ENCODE measurements at places on chromosomes 2 and 18.

GRCh38 chr18:43422518-43422917, 145.2 kb upstream of the SYT4 start:
- DNase-seq: peak; percentile 55

DNA sequence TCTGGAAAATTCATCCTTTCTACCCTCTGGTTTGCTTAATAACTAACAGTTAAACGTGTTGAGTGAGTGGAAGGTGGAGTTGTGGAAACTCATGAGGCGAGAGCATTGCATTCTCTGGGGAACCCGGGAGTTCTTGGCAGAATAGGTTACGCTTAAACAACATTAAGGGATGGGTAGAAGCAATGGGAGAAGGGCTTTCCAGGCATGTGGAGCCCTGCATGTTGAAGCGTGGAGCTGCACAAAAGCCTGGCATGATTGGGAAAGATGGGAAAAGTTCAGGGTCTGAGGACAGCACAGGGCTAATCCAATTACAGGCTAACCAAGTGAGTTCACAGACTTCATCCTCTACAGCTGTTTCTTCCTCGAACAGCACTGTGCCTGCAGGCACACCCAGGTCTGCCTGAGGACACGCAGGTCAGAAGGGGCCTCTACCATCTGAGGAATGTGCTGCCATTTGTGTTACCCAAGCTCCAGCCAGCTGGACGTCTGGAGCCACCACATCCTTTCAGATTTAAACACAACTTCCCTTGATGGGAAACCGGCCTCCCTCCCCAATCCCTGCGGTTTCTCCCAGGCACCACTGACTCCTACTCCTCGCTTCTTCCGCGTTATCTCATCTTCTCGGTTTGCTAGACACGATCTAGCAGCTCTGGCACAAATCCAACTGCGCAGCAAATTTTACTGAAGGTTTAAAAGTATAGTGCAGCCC, 164.2 kb downstream of the ANTXR1 start:
- no peak for DNase-seq

GRCh38 chr2:38765149-38765548, 12.9 kb upstream of the GEMIN6 start:
- no peak for DNase-seq

GRCh38 chr2:2926009-2926857, 451.4 kb downstream of the EIPR1 start:
- DNase-seq: no peak

DNA sequence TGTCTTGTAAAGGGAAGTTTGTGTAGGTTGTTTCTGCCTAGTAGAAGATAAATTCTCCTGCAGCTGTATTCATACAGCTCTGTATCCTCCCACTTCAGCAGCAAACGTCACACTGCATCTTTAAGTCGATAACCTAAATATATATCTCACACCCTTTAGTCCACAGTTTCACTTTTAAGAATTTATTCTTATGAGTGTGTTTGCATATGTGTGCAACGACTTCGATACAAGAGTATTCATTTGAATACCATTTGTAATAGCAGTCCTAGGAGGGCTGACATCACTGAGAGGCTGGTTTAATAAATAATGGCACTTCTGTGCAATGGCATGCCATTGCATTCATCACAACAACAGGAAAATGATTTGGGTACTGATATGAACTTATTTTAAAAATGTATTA, 63.8 kb upstream of the MSH6 start:
- no peak for DNase-seq

DNA sequence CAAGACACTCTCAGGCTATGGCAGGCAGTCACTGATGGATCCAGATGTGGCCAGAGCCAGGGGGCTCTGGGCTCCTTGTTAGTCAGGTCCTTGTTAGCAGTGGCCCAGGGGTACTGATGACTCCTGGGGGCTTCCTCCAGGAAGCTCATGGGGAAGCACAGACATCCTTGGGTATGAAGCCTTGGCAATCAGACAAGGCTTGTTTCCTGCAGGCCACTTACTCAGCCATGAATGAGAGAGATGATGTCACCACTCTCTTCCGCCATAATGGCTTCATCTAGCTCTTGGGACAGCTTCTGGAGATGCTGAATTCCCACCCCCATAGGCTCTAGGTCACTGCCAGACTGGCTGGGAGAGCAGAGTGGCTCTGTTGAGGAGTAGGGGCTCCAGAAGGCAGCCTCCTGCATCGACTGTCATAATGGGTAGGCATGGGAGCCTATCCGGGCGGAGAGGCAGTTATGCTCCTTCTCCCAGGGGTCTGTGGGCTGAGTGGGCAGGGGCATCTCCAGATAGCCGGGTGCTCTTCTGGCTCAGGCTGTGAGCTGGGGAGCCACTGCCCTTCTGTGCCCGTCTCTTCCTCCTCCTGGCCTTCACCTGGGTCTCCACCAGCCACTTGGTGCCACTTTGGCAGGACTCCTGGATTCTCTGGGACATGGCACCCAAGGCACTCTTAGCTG, 40.2 kb upstream of the BMPR2 start:
- DNase-seq: no peak

Data from NCI-H1092 treated with DMSO at 0.1 percent for 48 hours (cell line).